Hepatocyte (in vitro differentiated cells): ENCODE measurements at places on chromosomes 2 and 18. TPM values are rescaled to one million over a fixed set of nuclear protein-coding genes. Genes with fewer than 3 reads are reported as not detected.

LRP2 gene
- 33.8 and 38.3 TPM in 2 replicates for total RNA-seq

DNA sequence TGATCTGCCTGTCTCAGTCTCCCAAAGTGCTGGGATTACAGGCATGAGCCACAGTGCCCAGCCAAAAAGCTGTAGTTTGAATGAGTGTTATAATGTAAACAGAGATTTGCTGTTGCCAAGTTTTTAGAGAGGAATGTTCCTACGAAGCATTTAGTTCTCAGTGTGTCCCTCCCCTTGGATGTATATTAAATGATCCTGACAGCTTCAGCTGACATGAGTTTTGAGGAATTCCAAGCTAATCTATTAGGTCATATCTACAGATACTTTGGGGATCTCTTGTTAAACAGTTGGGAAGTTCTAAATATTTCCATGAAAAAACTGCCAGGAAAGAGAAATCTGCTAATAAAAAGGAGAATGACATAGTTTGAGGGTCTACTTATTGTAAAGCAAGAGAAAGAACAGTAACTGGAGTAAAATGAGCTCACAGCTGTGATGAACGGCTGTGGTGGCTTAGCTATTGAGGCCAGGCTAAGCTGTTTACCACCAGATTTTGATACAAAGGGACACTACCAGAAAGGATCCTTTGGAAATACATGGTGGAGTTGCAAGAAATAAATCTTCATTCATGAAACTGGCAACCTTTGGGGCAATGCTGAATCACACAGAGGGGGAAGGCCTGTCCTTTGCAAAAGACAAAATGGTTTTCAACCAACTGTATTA lies 2.6 kb upstream of the STON1 start:
- DNase-seq: no peak

DNA sequence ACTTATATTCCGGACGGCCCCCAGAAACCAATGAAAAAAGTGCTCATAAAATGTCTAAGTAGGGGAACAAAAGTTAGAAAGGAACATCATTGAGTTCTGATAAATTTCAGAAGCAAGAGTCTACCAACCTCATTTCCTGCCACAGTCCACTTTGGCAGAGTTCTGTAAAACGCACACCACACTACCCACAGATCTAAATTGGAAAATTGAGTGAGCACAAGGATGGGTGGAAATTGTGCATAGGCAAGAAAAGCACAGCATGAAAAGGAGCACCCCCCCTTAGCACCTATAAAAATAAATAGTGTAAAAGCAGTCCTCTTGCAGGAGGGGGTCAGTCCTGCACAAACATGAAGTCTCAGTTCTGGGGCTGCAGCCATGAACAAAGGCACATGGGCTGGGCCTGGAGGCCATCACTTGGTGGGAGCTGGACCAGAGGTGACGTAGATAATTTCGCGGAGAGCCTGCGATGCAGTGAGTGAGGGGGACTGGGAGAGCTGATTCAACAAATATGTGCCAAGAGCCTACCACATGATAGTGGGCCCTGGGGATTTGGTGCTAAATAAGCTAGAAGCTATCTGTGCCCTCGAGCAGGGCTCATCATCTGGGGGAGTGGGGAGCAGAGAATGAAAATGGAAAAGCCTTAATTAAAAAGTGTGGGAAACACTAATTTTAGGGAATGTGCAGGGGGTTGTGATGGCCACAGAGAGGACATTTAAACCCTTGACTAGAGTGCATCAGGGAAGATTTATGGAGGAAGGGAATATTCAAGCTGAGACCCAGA lies 48.9 kb upstream of the SPP2 start:
- no peak for DNase-seq

GRCh38 chr2:181697126-181697525 lies 16.8 kb upstream of the NEUROD1 start:
- DNase-seq: no peak

DNA sequence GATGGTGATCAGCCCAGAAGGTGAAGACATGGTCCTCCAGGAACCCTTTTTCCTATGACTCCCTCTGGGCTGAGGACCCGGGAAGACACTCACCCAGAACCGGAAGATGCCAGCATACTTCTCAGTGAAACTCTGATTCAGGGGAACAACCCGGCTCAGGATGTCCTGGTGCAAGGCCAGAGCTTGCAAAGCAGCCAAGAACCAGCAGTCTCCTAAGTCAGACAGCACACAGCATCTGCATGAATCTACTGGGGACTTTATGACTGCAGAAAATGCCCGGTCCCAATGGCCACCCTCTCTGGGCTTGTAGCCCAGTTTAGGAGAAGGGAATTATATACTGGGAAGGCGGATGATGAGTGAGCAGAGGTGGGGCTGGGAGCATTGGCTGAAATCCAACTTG lies 15.3 kb downstream of the CAPN14 start:
- DNase-seq: no peak

DNA sequence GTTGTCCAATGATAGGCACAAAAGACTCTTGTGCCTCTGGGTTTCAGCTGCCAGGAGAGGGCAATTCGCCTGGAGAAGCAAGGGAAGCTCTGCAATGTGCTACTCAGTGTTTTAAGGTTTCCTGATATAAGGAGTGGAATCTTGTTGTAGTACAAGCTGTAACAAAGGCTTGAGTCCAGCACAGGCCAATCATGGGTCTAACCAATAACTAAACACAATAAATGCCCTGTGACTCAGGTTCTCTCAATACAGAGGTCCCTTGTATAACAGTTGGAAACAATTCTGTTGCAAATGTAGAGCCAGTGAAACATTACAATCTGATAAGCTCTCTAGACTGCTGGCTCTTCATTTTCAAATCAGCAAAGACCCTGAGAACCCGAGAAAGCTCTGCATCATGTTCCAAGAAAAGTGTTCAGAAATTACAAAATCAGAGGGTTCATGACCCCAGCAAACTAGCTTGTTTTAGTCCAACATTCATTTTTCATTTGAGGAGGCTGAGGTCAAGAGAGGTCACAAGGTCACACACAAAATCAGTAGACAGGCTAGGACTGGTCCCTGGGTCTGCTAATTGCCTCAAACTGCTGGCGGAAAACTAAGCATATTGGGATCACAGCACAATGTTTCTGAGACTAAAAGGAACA lies 59.0 kb upstream of the DNMT3A start:
- no peak for DNase-seq
